ENCODE measurements at places on chromosomes 13 and 19.

GRCh38 chr19:17526922-17527321, 15.5 kb downstream of the PGLS start:
- DNase-seq: no peak

- DNase-seq: no peak
Observed at GRCh38 chr13:48629277-48629676, 24.5 kb upstream of the CYSLTR2 start.

DNA sequence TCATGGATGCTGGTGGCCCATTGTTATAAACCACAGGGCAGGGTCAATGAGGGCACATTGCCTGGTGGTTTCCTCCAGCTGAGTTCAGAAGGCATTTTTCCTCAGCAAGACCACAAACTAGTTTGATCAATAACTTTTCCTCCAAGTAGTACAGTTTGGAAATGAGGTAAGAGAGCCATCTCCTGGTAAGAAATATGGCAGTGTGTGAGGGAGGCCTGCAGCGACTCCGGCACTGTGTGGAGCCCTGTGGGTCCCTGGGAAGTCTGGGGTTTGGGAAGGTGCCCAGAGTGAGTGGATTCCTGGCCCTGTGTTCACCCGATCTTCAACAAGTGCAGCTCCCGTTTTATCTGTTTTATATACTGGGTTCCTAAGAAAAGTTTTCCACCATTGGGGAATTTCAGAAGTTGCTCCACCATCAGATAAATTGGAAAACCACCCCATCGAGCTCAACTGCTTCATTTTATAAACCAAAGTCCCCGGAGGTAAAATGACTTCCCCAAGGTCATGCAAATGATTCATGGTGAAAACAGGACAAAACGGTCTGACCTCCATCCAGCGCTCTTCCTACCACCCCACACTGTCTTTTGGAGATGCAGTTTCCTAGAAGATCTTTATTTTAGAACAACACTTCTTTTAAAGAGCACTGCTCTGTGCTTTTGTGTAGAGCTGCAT, 148.4 kb downstream of the KATNAL1 start:
- no peak for DNase-seq

DNA sequence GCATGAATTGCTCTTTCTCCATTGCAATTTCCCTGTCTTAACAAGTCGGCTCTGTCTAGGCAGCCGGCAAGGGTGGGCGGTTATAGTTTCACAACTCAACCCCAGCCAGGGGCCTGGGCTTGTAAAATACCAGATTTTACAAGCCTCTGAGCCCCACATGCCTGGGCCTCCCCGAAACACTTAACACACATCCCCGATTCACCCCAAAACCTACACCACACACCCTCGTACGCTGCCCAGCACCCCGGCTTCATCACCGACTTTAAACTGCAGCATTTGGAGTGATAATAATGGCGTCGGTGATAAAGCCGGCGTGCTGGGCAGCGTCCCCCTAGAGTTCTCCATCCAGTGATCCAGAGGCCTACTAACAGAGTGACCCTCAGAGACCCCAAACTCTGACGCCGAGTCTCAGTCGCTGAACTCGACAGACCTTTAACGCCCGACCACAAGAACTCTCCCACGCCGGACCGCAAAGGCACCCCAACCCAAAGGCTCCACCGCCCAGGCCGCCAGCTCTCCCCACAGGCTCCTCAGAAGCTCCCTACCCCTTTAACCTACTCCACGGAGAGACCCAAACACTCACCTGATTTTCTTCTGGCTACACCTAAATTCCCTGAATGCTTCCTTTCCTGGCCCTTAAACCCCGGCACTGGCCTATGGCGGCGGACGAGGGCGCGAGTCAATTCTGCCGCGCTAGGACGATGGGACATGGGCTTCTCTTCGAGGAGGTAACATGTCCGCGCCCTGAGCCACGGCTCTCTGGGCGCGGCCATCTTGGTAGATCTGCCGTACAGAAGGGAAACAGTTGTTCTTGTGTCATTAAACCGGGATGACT, at the start of gene ZNF649:
ZNF649 (minus strand) TSS at position 687 of the 835 bp plus-strand sequence. CDS start 4,910 bp downstream, outside the sequence.
- peak; percentile 58 for DNase-seq

DNA sequence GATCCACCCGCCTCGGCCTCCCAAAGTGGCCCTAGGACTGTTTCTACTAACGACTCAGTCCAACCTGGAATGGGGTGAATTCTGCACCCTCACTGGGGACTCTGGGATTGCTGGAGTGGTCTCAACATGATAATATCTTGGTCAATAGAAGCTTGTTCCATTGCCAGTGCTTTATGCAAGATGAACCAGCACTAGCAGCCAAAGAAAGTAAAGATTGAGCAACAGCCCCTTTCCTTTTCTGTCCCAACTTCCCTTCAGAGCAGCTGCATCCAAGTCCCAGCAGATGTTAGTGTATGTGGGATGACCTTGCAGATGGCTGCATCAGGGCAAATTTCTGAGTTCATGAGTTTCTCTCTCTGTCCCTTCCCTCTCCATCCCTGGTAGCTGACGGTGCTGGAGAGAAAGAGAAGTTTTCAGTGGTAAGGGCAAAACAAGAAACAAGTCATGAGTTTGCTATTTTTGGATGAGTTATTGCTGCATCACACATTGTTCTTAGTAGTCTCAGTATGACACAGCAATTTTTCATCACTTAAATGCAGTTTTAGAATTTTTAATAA, 183.6 kb upstream of the EDNRB start:
- DNase-seq: no peak

GRCh38 chr13:113971471-113972231, 2.2 kb downstream of the C13orf46 start:
- DNase-seq: no peak

GRCh38 chr19:5954293-5954692, 23.6 kb downstream of the RANBP3 start:
- no peak for DNase-seq

GRCh38 chr19:4018775-4019504, 11.4 kb downstream of the PIAS4 start:
- DNase-seq: no peak

DNA sequence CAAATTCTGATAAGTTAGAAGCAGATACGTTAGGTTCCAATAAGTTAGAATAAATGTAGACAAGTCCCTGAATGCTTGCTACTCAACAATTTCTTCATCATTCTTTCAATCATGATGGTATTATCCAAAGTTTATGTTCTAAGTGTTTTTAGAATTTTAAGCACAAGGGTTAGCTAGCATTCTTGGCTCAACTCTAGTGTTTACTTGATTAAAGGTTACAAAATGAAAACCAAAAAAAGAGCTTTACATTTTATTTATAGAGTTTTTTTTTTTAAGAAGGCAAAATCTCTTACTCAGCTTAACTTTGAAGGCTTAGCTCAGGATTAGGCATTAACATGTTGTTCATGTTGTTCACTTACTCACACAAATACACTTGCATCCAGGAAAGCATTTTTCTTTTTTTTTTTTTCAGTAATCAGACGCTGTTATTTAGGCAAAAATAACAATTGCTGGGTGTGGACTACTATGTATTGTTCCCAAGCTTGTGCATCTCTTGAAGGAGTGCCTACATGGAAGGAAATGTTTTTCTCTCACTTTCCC, 420.6 kb downstream of the DCT start:
- DNase-seq: no peak

- DNase-seq: no peak
Observed at GRCh38 chr13:21405309-21405708, 53.8 kb downstream of the ZDHHC20 start.

DNA sequence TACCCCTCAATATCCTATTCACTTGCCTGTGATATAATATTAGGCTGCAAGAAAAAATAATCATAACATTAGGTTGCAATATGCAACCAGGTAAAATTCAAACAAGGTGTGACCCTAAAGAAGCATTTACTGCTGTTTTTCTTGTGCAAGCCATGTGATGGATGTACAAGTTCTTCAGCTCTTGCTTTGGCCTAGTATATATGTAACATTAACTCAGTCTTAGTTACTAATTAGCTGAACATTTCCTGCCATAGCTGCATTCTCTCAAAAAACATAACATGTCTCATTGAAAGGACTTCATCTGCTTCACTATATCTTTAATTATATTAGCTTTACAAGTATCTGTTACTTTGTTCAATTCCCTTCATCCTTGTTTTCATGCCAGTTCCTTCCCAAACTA, 406.8 kb upstream of the HTR2A start:
- no peak for DNase-seq

GRCh38 chr19:34904664-34905527, 21.8 kb upstream of the ZNF30 start:
- DNase-seq: no peak

- no peak for DNase-seq
Observed at GRCh38 chr13:109318945-109319590, 467.3 kb downstream of the IRS2 start.

DNA sequence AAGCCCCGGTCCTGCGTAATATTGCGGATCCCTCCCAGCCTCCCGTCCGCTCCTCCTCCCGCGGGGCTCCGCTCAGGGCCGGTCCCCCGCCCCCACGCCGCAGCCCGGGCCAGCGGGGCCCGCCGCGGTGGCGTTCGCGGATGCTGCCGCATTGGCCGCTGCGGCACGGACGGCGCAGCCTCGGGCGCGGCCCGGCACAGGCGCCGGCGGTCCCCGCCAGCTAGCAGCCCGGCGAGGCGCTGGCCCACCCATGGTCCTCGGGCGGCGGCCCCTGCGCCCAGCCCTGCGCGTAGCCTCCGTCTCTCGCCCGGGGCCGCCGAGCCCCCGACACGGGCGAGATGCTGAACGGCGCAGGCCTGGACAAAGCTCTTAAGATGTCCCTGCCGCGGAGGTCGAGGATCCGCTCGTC, at the start of gene ATP8A2:
ATP8A2 (plus strand) TSS at position 100 of the 409 bp plus-strand sequence; CDS start at position 339, 239 bp downstream.
- no peak for DNase-seq

DNA sequence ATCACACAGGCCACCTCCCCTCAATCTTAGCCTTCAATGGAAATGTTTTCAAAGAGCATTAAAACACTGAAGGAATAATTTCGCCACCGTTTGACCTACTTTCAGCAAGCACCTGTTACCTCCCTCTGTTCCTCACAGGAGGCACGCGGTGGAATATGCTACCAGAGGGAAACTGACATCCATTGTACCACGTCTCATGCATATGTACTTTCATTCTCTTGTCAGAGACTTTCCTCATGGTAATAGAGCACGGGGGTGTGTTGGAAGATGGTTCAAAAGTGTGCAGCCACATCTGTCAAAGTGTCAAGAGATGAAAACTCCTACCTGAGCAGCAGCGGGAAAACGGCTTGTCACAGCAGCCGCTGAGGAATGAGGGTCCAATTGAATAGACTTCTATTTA, 143.4 kb downstream of the NALCN start:
- DNase-seq: no peak

- no peak for DNase-seq
Observed at GRCh38 chr19:45864629-45865082, 530 bp downstream of the FOXA3 start.

DNA sequence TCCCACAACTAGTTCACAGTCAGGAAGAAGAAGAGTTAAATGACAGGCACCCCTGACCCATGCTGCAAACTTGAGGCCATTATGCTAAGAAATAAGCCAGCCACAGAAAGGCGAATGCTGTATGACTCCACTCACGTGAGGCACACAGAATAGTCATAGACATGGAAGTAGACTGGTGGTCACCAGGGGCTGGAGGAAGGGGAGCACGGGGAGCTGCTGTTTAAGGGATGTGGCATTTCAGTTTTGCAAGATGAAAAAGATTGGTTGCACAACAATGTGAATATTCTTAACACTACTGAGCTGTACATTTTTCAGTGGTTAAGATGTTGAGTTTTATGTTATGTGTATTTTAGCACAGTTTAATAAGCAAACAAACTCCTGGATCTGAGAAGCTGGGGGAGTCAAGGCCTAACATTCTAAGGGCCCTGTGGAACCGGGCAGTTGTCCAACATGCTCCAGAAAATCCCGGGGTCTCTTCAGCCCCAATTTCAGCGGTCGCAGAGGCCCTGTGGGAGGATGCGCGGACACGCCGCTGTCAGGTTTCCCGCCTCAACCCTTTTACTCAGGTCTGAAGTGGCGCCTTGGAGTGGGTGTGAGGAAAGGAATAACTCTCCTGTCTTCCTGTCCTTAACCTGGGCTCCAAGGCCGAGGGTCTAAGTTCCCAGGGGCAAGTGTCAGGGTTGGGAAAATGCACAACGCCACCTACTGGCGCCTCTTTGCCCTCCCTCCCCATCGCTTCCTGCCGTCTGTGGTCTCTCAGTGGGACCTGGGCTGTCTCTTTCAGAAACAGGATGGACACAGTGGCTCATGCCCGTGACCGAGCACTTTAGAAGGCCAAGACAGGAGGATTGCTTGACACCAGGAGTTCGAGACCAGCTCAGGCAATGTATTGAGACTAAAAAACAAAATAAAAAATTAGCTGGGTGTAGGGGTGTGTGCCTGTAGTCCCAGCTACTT, 4.4 kb upstream of the TMEM272 start:
- DNase-seq: no peak

GRCh38 chr19:18311502-18312091, 11.3 kb downstream of the LSM4 start:
- no peak for DNase-seq

GRCh38 chr19:4313847-4314490, 9.6 kb downstream of the FSD1 start:
- DNase-seq: no peak

- no peak for DNase-seq
Observed at GRCh38 chr19:54928299-54928698, 19.0 kb downstream of the NLRP7 start.

DNA sequence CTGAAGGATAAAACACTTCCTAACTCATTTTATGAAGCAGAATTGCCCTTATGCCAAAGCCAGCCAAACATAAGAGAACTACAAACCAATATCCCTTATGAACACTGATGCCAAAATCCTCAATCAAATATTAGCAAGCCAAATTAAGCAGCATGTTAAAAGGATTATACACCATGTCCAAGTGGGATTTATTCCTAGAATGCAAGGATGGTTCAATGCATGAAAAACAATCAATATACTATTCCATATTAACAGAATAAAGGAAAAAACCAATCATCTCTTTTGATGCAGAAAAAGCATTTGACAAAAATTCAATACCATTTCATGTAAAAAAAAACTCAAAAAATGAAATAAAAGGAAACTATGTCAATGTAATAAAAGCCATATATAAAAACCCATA, 10.9 kb downstream of the ZNF792 start:
- no peak for DNase-seq

- DNase-seq: no peak
Observed at GRCh38 chr19:54937926-54938325, 9.4 kb downstream of the NLRP7 start.

- DNase-seq: no peak
Observed at GRCh38 chr13:110089815-110090214, 217.1 kb downstream of the COL4A1 start.

DNA sequence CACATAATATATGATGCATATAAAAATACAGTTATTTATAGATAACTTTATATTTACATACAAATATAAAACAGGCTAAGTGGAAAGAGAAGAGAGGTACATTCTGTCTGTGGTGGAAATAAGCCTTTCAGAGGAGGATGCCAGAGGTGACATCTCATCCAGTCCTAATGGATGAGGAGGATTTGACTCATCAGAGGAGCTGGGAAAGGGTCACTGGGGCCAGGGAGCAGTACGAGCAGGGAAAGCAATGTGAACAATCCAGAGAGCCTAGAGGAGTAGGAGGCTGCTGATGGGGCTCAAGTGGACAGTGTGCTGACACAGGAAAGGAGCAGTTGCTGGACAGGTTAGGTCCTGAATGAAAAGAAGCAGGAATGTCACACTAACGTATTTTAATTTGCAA, 18.6 kb downstream of the NALCN start:
- no peak for DNase-seq

GRCh38 chr13:83549671-83550070, 332.6 kb downstream of the SLITRK1 start:
- DNase-seq: no peak

- DNase-seq: no peak
Observed at GRCh38 chr13:75271846-75272245, 210.1 kb downstream of the TBC1D4 start.
